Stimulated activated CD4-positive, alpha-beta T cell treated with anti-CD3 and anti-CD28 coated beads, Interleukin-15, amount 100 ng/mL, for 24 hours (primary cell): ENCODE measurements at places on chromosomes 12 and 14.

DNA sequence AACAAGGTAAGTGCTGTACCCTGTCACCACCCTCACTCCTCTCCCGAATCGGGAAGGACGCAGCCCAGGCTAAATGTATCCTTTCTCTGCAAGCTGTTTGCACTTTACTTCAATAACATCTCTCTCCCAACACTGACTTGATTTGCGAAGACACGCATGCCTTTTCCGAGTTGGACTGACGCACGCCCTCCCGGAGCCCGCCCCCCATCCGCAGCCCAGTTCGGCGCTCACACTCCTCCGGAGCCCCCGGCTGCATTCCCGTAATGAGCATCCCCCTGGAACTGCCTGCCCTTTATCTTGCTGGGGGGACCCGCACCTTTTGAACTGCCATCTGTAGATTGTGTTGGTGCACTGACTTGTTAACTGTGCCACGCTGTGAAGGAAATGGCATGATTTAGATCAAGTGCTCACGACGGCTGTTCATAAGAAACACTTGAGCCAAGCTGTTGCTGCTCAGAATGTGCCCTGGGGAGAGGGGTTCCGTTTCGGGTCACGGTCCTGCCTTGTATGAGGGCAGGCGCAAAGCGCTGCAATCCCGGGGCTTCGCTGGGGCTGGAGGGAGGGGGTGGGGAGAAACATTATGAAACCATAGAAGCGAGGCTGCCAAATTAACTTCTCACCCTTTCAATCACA, 176.6 kb upstream of the CDKN3 start:
- DNase-seq, result no peak

- DNase-seq, result no peak
These were observed 496.1 kb downstream of the RERGL start for GRCh38 chr12:17593715-17594406.

DNA sequence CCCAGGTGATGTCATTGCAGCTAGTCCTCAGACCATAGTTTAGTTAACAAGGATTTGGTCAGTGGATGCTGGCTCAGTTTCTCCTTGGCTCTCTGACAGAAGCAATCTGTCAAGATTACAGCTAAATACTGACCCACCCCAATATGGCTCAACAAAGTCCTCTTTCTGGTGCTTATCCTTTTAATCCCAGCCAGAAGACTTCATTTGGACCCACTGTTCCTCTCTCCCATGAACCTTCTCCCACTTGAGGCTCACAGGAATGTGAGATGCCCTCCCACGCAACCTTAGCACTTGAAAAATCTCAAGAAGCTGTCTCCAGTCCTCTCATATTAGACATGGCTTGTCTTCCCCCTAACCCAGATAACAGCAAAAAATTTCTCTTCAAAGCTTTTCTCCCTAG, 47.7 kb downstream of the C12orf50 start:
- no peak for DNase-seq

DNA sequence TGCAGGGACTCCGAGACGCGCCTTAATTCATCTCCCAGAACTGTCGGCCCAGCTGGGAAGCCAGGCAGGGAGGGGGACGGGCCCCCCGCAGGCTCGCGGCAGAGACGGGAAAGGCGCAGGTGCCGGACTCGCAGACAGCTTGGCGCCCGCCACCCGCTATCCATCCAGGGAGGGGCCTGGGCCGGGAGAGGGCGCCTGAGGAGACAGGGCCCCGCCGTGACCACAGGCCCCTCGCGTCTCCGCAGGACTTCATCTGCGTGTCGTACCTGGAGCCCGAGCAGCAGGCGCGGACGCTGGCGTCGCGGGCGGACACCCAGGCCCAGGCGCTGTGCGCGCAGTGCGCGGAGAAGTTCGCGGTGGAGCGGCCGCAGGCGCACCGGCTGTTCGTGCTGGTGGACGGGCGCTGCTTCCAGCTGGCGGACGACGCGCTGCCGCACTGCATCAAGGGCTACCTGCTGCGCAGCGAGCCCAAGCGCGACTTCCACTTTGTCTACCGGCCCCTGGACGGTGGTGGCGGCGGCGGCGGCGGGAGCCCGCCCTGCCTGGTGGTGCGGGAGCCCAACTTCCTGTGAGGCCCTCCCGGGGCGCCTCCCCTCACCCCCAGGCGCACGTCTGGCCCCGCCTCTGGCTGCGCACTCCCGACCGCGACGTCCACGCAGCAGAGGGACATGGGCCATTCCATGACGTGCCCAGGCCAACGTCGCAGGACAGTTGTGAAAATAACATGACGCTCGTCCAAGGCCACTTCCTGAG, 60.6 kb downstream of the LGMN start:
- DNase-seq, result no peak

DNA sequence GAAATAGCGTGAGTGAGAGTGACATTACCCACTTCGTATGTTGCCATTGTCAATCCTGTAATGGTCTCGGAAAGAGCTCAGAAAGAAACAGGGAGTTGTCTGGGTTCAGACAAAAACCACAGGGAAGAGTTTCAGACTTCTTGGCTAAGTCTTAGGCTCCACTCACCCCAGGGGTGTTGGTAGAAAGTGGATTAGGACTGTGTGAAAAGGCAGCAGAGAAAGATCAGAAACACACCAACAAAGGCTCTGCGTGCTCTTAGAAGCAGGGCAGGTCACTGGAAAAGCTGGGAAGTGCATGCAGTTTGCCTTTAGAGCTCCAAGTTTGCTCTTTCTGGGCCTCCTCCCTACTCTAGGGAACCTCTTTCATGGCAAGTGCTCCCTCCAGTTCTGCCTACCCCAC, 106.1 kb upstream of the PLXNC1 start:
- DNase-seq, result no peak

DNA sequence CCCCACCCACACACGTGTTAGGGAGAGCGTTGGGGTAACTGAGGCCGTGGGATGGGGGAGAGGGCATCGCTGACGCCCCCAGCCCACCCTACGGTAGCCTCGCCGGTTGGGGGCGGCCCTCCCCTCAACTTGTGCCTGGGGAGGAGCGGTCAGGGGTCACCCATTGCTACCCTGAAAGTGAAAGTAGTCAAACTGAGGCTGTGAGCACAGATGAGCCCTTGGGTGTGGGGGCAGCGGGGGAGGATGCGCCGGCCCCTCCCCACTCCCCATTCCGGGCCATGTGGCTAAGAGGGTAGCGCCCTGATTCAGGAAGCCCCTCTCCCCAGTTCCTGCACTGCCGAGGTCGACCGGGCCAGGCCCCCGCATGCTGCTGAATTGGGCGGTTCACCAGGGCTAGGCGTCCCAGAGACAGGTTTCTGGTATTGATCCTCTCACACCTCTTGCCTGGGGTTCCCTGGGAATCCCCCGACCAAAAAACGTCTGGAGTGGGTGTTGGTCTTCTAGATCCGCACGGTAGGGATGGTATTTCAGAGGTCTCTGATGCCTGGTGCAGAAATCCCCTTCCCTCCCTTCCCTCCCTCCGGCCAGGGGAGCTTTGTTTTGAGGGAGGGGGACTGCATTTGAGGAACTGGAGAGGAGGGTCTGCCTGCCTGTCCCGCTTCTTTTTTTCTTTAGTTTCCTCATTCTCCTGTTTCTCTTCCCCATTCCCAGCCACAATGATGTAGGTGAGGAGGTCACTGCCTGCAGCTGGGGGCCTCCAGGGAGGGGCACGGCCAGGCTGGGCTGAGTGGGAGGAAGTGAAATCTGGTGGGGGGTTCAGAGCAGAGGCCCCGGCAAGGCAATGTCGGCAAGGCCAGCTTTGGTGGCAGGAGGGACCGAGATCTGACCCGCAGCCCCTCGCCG, 1.0 kb downstream of the SH2B3 start:
- DNase-seq, result peak; percentile 72

DNA sequence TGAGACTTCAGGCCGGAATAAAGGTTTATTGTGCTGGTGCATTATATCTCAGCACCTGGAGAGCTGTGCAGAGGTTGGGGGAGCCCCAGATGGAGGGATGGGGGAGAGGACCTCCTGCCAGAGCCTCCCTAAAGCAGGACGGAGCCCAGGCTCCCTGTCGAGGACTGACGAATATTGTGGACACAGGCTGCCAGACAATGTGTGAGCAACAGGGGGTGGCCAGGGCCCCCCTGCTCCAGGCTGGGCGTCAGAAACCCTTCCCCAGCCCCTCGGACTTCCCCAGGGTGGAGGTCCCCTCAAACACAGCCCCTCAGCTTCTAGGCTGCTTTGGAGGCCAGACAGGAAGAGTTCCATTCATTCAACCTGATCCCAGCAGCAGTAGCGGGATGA, 8.0 kb downstream of the TMEM119 start:
- no peak for DNase-seq

GRCh38 chr14:101535232-101535631, 26.1 kb upstream of the DIO3 start:
- no peak for DNase-seq

- no peak for DNase-seq
These were observed 28.1 kb downstream of the CBX5 start for GRCh38 chr12:54251667-54252284.

DNA sequence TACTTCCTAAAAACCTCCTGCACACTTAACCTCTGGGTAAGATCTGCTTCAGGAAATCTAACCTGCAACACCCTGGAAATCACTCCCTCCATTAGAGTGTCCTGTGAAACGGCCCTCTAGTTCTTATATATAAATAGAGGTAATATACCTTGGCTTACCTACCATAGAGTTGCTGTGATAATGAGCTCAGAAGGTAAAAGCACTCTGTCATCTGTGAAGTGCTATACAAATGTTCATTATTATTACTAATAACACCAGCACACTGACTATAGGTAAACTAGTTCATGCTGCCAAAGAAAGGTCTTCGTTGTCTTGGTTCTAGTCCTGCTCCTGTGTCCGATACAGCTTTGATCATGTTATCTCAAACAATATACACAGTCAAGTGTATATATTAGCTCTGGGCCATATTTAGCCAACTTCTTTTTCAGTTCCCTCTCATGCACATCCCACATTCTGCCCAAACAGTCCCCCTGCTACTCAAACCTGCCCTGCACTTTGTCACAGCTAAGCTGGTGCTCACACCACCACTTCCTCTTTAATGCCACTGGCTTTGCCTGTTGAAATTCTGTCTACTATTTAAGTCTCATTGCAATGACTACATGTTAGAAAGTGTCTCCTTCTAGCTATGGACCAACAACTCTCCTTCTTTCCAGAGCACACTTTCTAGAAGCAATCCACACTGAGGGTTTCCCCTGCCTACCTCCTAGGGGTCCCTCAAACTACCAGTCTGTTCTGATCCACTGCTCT, 5.1 kb downstream of the E2F7 start:
- DNase-seq, result no peak

DNA sequence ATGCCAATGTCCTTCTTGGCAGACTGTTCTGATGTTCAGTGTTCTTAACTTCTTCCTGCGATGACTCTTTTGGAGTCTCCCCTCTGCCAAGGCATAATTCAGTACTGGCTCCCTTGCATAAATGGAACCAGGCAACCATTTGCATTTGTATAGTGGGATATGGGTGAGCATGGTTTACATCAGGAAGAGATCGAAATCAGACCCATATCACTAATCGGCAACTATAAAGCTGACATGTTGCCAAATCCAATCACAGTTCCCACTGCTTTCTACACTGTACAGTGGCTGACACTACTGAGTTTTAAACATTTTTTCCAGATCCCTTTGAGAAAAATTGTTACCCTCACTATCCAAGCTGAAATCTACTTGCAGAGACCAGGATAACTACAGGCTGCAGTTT, 83.8 kb downstream of the KITLG start:
- DNase-seq, result no peak

- no peak for DNase-seq
These were observed 108.2 kb upstream of the ATF7IP start for GRCh38 chr12:14257303-14257733.

DNA sequence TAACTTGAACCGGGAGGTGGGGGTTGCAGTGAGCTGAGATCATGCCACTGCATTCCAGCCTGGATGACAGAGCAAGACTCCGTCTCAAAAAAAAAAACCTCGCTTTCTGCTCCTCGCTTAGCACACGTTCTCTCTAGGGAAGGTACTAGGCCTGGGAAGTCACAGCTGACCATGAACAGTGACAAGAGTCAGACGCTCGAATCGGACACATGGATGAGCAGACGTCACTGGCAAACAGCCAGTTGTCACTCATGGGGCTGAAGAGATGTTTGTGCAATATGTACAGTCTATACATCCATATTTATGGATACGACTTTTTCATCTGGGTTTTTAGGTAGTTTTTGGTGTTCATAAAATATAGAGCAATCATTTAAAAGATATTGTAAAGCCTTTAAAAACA, 19.4 kb downstream of the TCHP start:
- DNase-seq, result no peak

GRCh38 chr12:109767991-109768900, 54.6 kb downstream of the FAM222A start:
- DNase-seq, result no peak

DNA sequence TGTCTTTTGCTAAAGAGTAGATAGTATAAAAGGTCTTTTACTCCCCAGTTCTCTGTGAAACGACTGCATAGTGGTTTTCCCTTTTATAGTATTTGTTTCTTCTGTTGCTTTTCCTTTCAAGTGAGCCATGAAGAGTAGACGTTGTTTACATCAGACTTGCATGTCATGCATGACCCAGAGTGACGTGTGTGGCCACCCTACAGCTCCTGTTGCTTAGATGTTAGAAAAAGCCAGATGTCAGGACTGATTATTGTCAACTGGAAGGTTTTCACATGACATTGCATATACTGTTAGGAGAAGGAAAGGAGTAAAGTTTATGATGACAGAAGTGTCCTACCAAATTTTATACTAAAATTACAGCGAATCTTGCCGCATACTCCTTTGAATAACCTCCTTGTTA, 1.3 kb upstream of the RD3L start:
- no peak for DNase-seq

DNA sequence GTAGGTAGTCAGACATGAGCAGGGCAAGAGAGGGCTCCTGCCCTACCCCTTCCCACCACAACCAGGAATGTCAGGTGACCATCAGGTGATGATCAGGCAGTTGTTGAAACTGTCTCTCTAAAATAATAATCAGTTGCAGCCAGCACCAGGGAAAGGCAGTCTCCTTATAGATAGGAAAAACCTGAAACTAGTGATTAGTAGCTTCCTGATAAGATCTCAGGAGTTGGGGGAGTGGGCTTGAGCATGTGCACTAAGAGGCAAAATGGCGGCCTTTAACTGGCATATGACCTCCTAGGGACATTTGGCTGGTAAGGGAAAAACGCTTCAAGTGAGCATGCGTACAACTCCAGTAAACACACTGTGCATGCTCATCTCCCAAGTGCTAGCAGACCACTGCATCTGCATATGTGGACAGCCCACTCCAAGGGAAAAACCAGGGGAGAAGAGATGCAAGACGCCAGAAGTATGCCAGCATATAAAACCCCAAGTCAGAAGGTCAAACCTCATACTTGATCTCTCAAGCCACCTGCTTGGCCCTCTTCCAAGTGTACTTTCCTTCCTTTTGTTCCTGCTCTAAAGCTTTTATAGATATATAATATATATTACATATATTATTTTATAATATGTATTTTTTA, 37.1 kb downstream of the TGFB3 start:
- no peak for DNase-seq

GRCh38 chr12:131603939-131604795, 106.7 kb upstream of the SFSWAP start:
- peak; percentile 51 for DNase-seq

DNA sequence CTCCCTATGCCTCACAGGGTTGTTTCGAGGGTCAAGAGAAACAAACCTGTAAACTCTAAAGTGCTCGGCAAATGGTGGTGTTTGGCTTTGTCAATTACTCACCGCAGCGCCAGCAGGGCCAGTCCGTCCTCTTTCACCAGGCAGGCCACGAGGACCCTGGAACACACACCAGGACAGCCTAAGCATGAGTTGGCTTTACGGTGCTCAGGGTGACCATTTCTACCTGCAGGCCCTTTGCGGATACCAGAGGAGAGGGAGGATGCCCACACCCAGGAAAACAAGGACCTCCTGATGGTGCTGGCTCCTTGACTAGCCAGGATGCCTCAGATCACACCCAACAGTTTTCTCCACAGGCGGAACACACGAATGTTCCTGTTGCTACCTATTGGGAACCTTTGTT, 11.5 kb downstream of the COL2A1 start:
- DNase-seq, result no peak

GRCh38 chr14:20458031-20458789, 3.0 kb downstream of the PIP4P1 start:
- DNase-seq, result no peak
